SK-N-SH (cell line): ENCODE measurements at places on chromosomes 16 and 17. TPM values are rescaled to one million over a fixed set of nuclear protein-coding genes. Genes with fewer than 3 reads are reported as not detected.

DNA sequence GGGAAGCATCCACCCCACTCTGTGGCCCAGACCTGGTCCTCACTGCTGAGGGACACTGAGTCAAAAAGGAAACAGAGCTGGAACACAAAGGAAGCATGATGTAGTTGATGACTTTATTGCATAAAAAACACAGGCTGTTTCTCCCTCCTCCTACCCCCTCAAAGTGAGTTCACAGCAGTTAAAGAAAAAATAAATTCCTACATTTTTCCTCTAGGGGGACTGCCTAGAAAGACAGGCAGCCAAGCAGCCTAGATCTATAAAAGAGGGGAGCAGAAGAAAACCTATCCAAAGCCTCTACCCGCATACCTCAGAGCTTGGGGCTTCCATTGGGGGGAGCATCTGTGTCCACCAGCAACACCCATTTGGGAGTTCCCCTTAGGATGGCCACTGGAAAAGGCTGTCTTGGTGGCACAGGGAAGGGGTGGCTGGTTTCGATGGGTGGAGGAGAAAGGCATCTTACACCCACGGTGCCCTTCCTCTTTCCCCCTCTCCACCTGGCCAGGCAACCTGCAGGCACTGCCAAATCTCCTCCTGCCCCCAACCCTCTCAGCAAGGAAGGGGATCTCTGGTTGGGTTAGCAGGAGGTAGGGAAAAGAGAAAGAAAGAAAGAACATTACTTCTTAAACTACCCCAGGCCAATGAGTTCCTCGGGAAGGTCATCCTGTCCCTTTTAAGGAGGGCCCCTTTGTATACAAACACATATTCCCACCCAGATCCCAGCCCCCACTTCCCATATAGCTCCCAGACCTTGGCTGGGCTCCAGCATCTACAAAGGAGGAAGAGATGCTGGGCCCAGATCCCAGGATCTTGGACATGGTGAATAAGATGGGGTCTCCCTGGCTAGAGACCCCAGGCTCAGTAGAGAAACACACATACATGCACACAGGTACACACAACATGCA lies 4.0 kb upstream of the SCRN2 start:
- DNase-seq, result peak; percentile 68

CDH5 gene
- not detected in 2 replicates for polyA plus RNA-seq

DNA sequence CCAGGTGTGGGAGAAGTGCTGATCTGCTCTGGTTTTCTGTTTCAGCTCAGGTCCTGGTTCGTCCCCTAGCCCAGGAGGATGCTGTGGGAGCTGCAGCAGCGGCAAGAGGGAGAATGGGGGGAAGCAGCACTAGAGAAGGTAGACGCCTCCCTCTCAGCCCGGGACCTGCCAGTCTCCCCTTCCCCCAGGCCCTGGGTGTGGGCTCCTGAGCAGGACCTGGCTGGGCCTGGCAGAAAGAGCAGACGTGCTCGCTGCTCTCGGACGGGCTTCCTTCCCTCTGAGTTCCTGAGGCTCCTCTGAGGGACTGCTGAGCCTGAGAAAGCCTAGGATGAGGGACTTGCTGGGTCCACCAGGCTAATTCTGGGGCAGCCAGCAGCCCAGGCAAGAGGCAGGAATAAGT lies 3.1 kb downstream of the PRCD start:
- peak; percentile 58 for DNase-seq

UTS2R gene
- not detected in 2 replicates for polyA plus RNA-seq

GRCh38 chr17:41782142-41782541 lies 4.4 kb downstream of the JUP start:
- no peak for DNase-seq

DNA sequence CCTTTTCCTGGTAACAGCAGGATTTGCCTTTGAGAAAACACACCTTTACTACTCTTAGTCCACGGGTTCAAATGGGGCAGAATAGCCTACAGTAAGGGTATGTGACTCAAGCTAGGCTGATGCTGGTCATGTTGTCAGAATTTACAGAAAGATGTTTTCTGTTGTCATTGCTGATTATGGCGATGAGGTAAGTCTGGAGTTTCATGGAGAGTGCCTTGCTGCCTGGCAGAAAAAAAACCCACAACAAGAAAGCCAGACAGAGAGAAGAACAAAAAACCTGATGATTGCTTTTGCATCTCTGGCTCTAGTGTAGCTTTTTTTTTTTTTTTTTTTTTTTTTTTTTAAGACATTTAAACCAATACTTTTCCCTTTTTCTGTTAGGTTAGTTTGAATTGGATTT lies 47.9 kb downstream of the SLC6A4 start:
- no peak for DNase-seq

SYT17 gene
- polyA plus RNA-seq, result 0.21 and 0.39 TPM in 2 replicates

DNA sequence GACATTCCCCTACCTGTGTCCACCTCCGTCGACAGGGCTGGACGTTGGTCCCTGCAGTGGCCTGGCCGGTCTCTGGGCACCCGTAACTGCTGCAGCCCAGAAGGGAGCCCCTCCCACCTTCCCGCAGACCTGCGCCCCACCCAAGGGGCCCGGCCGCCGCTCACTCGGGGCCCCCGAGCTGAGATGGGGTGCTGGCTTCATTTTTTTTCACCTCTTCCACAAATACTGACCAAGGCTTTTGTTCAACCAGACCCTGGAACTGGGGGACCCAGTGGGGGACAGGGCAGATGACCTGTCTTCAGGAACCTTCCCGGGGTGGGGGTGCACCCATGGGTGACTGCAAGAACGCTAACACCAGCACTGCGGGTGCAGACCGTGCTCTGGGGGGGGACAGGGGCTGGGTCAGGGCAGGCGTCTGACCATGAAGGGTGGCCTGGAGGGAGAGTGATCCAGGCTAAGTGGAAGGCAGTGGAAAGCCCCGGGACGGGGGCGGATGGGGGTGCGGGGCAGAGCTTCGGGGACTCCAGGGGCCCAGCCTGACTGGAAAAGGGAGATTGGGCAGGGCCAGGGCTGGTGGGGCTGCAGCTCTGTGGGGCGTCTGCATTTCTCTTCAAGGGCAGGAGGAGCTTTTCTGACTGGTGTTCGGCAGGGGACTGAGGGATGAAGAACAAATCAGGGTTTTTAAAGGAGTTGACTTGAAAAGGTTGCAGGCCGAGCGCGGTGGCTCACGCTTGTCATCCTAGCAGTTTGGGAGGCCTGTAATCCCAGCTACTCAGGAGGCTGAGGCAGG lies 42.3 kb downstream of the SLC7A5 start:
- no peak for DNase-seq

DNA sequence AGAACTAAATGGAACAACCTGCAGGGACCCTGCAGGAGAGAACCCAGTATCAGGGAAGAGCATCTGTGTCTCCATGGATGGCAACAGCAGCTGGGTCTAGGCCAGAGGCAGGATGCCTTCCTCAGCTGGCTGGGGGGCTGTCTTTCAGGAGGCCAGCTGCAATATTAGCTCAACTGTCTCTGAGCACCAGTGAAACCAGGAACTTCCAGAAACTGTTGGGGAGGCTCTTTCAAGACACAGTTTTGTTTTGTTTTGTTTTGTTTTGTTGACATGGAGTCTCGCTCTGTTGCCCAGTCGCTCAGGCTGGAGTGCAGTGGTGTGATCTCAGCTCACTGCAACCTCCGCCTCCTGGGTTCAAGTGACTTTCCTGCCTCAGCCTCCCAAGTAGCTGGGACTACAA lies 7.6 kb downstream of the GPR142 start:
- DNase-seq, result no peak

DNA sequence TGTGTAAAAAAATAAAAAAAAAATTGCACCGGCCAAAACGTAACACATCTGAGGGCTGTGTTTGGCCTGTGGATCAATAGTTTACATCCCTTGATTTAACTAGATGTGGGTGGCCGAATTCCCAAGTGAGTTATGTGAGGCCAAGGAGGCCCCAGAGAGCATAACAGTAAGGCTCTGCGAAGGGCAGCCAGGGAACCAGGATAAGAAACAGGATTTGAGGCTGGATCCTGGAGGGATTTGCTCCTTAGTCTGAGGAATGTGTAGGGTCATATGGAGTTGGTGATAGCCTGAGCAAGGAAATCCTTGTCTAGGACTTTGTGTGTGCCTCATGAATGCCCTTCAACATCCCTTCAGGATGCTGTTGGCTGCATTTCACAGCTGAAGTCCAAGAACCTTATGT lies 2.0 kb downstream of the PHKG2 start:
- DNase-seq, result no peak

- no peak for DNase-seq
Measured at GRCh38 chr17:73096211-73096610, 3.7 kb upstream of the SLC39A11 start.

GRCh38 chr17:76727745-76728456 lies 1.3 kb downstream of the METTL23 start:
- no peak for DNase-seq

TMEM204 gene
- polyA plus RNA-seq, result 2.1 and 2.3 TPM in 2 replicates

DNA sequence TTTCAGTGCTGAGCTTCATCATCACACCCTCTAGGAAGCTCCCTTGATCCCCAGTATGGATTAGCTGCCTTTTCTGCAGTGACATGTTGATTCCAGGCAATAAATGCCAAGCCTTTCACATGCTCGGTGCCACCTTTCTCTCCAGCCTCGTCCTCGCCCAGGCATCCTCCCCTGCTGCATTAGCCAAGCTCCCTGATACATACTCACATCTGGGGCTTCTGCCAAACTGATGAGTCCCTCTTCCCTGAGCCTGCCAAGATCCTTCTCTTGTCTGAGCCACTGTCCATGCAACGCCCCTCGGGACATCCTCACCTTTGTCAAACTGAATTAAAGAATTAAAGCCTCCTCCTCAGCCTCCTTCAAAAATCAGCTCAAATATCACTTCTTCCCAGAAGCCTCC lies 538.5 kb upstream of the CDH11 start:
- DNase-seq, result no peak

STH gene
- not detected in 2 replicates for polyA plus RNA-seq

AANAT gene
- polyA plus RNA-seq, result 0.26 TPM in 1 of 2 replicates, not detected in the other

- no peak for DNase-seq
Measured at GRCh38 chr16:70592106-70592571, 54.2 kb upstream of the IL34 start.
